ENCODE measurements at places on chromosomes 4 and X.

- DNase-seq = no peak
These were observed 16.4 kb downstream of the PSAPL1 start for GRCh38 chr4:7418131-7418943.

- peak; percentile 48 for DNase-seq
These were observed 53.8 kb downstream of the VSIG4 start for GRCh38 chrX:65985922-65986588.

- no peak for DNase-seq
These were observed 17.6 kb downstream of the DYNLT3 start for GRCh38 chrX:37829721-37830120.

DNA sequence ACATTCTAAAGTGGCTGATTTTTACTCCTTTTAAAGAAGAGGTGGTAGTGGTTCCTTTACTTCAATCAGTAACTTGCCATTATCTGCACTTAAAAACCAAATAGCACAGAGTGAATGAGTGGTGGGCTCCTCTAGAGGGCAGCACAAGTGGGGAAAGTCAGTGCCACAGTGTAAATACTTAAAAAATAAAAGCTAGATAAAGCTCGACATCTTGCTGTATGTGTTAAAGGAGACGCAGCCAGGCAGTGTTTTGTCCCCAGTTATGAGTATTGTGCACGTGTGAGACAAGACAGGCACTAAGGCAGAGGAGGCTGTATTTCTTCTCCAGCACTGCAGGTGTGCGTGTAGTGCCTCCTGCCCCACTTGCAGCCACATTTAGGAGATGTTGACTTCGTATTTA lies 24.6 kb downstream of the NAP1L5 start:
- no peak for DNase-seq

DNA sequence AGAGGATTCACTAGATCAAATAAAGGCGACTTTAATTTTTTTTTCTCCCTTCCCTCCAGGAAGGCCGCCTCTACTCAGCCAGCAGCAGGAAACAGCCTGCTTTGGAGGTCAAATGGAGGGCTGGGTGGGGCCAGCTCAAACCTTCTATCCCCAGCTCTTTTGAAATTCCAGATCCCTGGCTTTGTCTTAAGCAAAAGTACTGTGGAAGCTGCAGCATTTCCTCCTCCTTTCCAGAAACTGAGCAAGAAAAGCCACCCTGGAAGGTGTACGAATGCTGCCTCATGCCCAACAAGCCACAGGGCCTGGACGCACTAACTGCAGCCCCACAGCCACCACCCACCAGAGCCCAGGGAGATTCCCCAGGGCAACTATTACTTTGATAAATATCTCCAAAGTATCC lies 55.1 kb upstream of the ZCCHC13 start:
- no peak for DNase-seq

- DNase-seq = peak; percentile 28
These were observed 808 bp downstream of the THAP6 start for GRCh38 chr4:75514949-75515612.

GRCh38 chr4:52870225-52870624 lies 8.1 kb downstream of the RASL11B start:
- DNase-seq = no peak

DNA sequence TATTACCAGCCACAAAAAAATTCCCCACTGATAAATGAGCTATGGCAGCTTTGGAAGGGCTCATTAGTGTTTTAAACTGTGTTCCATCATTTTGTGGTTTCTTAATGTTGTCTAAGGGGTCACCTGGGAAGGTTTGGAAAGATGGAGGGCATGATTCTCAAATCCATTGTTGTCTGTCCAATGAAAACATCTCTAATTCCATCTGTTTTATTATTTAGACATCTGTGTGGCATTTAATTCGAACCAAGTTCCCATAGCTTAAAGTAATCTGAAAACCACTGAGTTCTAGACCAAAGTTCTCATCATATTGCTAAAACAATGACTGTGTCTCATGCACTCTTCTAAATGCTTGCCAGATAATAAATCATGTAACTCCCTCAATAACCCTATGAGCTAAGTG lies 103.8 kb upstream of the PPP3CA start:
- DNase-seq = no peak

DNA sequence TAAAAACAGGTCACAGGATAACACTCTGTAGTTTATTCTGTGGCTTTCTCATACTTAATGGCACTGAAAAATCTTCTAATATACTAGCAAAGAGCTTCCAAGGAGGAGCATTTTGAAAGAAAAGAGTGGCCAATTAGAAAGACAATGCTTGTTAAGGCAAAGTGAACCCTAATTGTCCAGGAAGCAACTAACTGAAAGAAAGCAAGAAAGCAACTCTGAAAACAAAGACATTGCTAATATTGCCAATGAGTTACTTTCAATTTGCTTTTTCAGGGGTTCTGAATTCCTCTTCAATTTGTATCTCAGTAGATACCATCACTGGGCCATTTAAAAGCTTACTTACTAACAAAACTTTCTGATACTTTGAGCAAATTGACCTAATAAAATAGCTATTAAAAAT lies 78.5 kb upstream of the MTNR1A start:
- no peak for DNase-seq

DNA sequence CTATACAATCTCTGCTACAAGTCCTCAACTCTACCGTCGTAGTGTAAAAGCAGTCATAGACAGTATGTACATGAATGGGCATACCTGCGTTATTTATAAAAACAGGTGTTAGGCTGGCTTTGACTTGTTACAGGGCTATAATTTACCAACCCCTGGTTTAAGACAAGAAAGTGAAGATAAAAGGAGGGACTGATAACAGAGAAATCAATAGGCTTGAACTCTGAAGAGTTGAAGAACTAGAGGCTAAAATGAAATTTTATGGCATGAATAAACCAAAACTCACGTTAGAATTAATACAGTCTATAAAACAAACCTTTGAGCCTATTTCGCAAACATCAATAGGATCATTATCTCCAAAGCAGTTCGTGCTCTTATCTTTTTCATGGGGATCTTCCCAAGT lies 36.2 kb downstream of the PPA2 start:
- DNase-seq = no peak
